Sigmoid colon (tissue), 7 donors: ENCODE measurements at places on chromosomes 13 and 19.
A peak's percentile ranks its signal among the peaks of the same experiment; 100 is the strongest.

DNA sequence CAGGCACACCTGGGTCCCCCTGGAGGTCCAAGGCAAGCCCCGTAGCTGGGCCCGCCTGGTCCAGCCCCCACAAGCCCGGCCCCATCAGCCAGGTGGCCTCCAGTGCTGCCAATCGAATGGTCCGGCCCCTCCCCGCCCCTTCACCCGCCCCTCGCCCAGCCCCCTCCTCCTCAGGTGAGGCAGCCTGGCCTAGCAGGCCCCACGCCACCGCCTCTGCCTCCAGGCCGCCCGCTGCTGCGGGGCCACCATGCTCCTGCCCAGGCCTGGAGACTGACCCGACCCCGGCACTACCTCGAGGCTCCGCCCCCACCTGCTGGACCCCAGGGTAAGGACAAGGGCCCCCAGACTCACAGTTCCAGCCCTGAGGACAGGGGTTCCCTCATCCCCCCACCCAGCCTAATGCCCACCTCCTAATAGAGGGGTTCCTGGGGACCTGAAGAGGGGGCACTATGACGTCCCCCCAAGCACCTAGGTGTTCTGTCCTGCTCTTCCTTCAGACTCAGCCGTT, at the start of gene HPN:
Gene HPN, plus strand, starts transcription at position 174 of the 508 bp plus-strand sequence. CDS start 786 bp downstream, outside the sequence.
- no peak for DNase-seq

- no peak for DNase-seq
Measured at GRCh38 chr19:18304208-18304457, 18.7 kb downstream of the LSM4 start.

DNA sequence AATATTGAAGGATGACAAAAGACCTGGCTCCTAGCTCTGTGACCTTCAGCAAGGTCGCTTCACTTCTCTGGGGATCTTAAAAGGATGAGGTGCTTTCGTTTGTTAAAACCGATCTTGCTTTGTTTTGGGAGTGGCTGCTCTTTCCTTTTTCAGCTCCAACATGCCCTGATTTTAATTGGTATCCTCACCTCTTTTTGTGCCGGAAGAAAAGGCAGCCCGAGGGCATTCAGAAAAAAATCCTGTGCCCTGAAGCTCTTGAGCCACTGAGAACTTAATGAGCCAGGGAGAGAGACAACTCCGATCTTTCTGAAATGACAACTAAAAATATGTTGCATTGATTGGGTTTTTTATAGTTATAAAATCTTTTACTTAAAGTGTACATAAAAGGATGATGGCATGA, 19.4 kb downstream of the CLDN10 start:
- DNase-seq = no peak

- DNase-seq = no peak
Measured at GRCh38 chr13:32917504-32917903, 98.7 kb upstream of the KL start.

DNA sequence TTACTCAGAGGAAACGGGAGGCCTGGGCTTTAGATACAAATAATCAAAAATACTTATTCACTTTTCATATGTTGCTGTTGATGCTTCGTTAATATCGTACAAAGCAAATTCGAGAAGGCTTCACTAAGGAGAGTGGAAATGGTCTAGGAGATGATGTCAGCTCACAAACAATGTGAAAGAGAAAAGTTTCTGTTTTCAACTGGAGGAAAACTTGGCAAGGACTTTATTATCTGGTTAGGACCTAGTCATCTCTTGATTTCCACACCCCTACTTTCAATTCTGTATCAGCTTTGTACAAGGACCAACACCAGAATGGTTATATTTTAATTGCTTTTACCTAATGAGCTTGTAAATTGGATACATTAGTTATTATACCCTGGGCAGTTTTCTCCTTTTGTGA, 88.0 kb downstream of the SLC10A2 start:
- no peak for DNase-seq

GRCh38 chr13:48156466-48156865, 61.6 kb upstream of the MED4 start:
- no peak for DNase-seq

- DNase-seq = no peak
Measured at GRCh38 chr13:73535341-73535740, 476.5 kb downstream of the KLF5 start.

- no peak for DNase-seq
Measured at GRCh38 chr19:58392945-58393724, 2.3 kb upstream of the RNF225 start.

DNA sequence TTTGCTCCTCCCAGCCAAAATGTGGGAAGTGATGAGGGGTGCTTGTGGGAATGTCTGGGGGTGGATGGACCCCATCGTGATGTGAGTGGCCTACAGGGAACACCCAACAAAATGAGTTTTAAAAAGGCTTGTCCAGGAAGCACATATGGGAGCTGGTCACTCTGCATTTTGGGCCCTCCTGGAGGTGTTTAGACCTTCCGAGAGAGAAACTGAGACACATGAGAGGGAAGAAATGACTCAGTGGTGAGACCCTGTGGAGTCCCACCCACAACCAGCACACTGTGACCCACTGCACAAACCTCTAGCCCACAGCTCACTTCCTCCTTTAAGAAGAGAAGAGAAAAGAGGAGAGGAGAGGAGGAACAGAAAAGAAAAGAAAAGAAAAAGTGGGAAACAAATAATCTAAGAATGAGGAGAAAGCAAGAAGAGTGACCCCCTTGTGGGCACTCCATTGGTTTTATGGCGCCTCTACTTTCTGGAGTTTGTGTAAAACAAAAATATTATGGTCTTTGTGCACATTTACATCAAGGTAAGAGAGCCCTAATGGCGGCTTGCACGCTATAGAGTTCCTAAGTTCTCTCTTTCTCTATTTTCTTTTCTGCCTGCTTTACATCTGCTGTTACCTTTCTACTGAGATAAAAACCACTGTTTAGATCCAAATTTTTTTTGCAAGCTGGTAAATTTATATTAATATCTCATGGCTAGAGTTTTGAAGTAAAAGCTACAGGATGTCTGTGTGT, 13.3 kb upstream of the LILRB1 start:
- no peak for DNase-seq

- DNase-seq = no peak
Measured at GRCh38 chr19:788686-788982, 8.6 kb upstream of the PTBP1 start.

DNA sequence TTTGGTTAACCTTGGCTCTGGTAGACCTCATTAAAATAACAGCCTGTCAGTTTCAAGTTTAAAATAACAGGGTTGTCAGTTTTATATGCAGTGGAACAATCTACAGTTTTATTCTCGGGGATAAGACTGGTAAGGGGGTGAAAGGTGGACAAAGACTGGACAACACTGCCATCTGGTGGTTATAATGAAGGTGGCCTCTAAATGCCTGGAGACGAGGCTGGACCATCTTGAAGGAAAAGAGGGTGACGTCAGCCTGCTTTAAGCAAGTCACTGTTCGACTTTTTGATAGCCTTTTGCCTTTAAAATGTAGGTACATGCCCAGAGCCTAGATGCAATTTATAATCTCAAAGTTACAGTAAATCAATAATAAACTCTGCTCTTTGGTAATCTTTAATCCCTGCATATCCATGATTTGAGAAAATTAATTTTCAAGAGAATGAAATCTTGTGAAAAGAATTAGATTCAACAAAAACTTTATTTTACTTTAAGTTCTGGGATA, 117.0 kb downstream of the DCT start:
- peak; percentile 82 for DNase-seq

GRCh38 chr13:98940325-98941001, 37.4 kb downstream of the DOCK9 start:
- no peak for DNase-seq

- no peak for DNase-seq
Measured at GRCh38 chr13:112254061-112254818, 121.9 kb upstream of the SPACA7 start.

DNA sequence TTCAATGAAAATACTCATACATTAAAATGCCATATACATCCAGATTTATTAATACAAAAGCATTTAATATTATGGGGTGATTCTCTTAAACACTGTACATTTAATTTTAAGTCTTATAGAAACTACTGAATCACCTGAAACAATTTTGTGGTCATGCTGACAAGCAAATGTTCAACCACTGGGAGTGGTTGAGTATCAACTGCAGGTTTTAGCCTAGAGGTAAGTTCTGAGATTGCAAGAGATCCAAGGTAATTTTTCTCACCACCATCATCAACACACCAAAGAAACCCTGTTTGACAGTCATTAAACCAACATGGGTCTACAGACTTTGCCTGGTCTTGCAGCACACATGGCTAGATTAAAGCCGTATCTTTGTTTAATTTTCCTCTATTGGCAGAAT, 196.3 kb downstream of the LHFPL6 start:
- DNase-seq = no peak

DNA sequence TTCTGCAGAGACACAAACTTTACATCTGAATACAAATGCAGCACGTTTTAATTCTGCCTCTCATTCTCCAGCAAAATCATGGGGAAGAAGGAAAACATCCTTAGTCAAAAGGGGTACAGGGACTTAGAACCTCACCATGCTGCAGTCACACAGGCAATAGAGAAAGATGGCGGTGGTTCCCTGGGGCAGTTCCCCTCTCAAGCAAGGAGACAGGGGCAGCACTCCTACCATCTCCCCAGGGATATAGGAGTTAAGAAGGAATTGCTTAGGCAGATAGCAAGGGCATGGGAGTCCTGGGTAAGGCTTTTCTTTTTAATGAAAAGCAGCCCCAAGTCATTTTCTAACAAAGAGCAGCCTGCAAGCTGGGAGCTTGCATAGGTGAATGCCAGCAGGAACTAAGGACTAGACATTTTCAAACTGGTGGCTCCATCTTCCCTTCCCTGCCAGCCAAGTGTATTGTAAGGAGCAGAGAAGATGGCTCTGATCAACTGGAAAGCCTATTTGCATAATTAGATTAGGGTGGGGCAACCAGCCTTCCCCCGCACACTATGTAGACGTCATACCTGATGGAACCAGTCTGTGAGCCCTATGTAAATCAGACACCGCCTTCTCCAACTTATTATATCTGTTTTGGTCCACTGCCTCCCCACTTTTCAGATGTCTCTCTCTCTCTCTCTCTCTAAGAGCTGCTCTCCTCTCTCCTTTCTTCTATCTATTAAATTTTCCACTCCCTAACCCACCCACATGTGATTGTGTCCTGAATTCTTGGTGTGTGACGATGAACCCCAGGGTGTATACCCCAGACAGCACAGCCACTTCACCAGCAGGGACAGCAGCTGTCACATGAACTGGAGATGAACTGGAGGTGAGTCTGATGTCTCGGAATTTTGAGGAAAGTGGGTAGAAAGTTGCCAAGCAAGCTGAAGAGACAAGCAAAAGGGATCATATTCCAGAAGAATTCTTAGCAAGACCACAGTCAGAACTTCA, 514.5 kb downstream of the IRS2 start:
- no peak for DNase-seq
